ENCODE measurements at places on chromosomes 13 and 19.

DNA sequence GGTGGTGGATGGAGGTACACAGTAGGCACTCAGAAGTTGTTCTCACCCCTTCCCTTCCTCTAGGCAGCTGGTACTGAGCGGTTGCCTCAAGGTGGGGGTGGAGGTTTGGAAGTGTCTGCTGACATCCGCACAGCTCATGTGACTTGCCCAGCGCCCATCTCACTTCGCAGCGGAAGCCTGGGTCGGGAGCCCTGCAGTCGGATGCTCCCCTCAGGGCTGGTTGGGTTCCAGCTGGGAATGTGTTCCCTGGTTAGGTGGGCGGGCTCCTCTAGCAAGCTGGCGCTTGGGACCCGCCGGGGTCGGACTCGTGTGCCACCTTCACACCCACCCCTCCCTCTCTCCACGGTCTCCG, 10.2 kb downstream of the PPP1R37 start:
- no peak for DNase-seq

DNA sequence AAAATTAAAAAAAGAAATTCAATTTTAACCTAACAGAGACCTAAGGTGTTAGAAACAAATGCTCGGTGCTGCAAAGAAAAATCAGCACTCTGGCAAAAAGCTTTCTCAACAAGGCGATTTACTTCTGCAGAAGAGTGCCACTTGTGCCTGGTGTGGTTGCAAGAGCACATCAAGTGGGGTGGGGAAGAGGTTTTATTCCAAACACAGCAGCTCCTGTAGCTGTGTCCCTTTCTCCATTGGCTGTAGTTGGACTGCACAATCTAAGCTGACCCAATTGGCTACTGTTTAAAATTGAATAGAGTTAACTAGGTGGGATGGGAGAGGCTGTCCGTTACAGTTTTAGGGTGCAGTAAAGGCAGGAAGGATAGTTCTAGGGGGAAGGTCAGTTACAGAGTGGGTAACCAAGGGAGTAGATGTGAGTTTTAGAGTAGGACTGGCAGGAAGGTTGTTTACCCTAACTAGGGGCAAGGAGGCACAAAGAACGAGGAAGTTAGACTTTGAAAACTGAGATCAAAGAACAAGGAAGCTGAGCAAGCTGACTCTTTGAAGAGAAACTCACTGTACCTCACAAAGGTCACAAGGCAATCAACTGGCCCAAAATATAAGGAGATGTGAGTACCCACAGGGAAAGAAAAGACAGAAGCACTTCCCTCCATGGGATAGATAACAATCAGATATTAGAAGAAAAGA, 145.7 kb downstream of the LIG4 start:
- DNase-seq: no peak

- DNase-seq: no peak
Observed at GRCh38 chr19:34088292-34088691, 84.0 kb upstream of the LSM14A start.

DNA sequence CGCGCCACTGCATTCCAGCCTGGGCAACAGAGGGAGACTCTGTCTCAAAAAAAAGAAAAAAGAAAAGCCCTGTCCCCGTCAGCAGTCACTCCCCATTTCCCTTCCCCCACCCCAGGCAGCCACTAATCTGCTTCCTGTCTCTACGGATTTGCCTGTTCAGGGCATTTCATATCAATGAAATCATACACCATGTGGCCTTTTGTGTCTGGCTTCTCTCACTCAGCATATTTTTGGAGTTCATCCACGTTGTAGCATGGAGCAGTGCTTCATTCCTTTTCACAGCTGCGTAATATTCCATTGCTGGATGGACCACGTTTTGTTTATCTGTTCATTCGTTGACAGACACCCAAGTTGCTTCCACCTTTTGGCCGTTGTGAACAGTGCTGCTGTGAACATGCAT, 36.1 kb upstream of the KLF2 start:
- DNase-seq: peak; percentile 69

- no peak for DNase-seq
Observed at GRCh38 chr13:24495151-24495729, 17.3 kb downstream of the PARP4 start.

- no peak for DNase-seq
Observed at GRCh38 chr19:40565910-40566495, 10.7 kb upstream of the SHKBP1 start.

- peak; percentile 71 for DNase-seq
Observed at GRCh38 chr13:92354583-92354982, 872.0 kb upstream of the GPC6 start.

DNA sequence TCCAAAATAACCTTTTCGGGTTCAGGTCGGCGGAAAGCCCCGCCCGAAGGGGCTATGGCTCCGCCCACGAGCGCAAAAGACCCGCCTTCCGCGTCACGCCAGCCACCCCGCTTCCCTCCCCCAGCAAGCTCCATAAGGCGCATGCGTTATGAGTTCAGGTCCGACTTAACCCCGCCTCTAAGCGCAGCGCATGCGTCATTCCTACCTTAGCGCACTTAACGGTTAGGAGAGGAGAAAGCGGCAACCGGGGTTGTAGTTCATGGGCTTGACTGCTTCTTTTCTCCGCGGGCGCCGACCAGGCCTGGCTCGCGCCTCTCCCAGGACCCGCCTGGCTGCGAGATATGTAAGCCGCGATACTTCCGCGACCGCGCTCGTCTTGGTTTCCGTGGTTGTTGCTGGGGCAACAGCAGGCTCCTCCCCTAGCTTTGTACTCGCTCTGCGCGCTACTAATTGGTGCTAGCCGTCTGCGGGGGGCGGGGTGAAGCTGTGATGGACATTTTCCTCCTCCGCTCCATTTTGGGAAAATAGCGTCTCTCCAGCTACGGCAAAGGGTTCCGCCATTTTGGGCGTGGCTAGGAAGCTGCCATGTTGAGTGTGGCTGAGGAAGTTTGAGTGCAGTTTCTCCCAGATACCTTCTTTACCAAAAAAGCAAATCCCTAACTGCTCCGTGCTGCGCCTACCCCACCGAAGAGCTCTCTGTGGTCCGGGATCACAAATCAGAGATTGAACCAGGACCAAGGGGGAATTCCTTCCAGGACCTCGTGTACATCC, at the start of gene B9D2:
TSS of gene B9D2 (minus strand) at position 397 of the 771 bp plus-strand sequence. CDS start 630 bp downstream, outside the sequence.
- peak; percentile 97 for DNase-seq

- DNase-seq: peak; percentile 80
Observed at GRCh38 chr19:40609561-40610395, 8.6 kb downstream of the LTBP4 start.

GRCh38 chr19:2060884-2061494, 9.9 kb upstream of the MKNK2 start:
- peak; percentile 71 for DNase-seq

- DNase-seq: peak; percentile 17
Observed at GRCh38 chr13:49357694-49358093, 86.2 kb downstream of the CAB39L start.

DNA sequence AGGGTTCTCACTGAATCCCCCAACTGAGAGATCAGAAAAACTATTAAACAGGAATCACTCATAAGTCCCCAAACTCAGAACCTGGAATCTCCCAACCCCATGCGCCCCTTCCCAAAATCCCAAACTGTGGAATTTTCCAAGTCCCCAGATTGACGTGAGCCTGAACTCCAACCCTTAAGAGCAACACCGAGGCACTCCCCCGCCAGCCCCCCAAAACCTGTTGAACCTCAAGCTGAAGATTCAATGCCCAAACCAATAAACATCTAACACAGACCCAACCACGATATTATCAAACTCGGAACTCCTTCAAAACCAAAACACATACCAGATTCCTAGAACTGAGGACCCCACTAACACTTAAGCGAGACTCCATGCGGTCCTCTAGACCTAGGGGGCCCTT, 599 bp downstream of the IZUMO1 start:
- DNase-seq: no peak

GRCh38 chr13:62250501-62251201, 835.0 kb upstream of the PCDH20 start:
- DNase-seq: no peak

DNA sequence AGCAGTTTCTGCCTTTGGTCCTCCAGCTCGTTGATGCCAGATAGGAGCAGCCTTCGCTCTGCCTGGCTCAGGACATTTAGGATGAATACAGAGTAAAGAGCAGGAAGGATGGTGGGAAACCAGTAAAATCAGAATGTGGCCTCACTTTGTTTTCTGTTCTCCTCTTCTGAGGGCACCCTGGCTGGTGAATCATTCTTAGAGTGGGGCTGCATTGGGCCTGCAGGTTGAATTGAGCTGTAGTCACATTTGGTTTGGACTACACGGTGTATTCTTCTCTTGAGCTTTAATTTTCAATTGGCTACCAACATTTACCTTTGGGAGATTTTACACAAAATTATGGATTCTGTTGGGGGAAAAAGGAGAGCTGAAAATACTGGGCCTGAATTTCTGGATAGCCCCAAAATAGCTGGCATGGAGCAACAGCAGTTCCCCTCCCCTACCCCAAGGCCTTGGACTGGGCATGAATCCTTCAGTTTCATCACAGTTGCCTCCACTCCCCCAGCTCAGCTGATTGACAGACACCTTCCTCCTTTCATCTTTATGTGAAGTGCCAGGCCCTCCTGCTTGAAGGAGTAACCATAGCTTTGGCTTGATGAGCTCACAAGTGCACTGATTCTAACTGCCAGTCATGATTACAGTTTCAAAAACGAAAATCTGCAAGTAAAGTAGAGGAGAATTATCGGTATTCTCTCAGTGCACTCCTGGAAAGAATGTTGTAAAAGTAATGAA, 24.3 kb downstream of the ERCC5 start:
- peak; percentile 40 for DNase-seq

GRCh38 chr13:97239306-97239705, 17.2 kb downstream of the MBNL2 start:
- no peak for DNase-seq

- DNase-seq: no peak
Observed at GRCh38 chr19:51564791-51565190, 6.3 kb upstream of the ZNF175 start.

GRCh38 chr19:2602391-2603181, 99.9 kb downstream of the GNG7 start:
- DNase-seq: peak; percentile 84

DNA sequence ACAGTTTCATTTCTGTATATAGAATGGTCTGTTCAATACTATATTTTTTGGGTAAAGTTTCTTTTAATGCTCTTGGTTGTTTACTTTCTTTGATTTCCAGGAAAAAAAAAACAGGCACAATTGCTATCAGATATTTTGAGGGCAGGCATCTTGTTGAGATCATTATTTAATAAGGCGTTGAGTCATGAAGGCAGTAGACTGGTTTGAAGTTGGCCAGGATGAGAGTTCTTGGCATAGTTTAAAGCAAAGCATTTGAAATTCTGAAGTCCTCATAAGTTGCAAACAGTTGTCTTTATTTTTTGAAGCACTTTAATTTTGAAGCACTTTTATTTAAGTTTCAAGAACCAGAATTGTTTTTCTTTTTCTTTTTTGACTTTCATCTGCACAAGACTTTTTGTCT, 2.6 kb upstream of the ZNF175 start:
- DNase-seq: no peak

DNA sequence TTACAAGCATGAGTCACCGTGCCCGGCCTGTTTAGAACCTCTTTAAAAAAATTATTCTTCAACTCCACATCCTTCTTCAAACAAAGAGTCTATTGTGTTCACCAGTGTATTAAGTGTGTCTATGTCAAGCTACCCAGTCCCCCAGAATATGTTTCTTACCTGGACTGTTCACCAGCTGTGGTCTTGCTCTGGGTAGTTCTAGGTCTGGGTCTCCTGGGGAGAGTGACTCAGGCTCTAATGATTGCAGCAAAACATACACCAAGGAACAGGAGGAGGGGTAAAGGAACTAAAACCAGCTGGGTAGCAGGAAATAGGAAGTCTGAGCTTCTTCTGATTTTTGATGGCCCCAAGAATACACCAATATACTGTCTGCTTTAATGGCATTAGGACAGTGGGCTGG, at the start of gene FPR1:
TSS of gene FPR1 (minus strand) at position 224 of the 400 bp plus-strand sequence. CDS start 4,884 bp downstream, outside the sequence.
- DNase-seq: peak; percentile 92

DNA sequence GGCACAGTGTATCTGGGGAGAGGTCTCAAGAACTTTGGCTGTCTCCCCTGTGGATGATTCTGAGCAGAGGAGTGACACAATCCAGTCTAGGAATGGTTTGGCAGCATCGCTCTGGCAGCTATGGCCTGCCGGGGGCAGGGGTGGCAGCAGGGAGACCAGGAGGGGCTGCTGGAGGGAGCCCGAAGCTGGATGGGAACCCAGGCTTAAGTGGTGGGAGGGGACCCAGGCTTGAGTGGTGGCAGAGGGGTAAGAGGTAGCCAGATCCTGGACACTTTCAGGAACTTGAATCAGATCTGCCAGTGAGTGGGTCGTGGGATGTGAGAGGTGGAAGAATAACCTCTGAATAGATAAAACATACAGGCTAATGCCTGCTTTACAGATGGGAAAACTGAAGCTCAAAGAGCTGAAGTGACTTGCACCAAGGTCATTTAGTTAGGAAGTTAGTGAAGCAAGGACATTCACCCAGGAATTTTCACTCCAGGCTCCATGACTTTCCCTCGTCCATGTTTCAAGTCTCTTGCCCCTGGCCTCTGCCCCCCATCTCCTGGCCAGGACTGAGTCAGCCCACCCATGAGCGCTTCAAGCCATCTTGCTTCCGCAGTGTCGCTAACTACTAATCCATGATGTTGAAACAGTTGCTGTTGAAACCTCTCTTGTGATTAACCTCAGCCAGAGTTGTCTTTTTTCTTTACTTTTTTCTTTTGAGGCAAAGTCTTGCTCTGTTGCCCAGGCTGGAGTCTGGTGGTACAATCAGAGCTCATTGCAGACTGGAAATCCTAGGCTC, 29.9 kb upstream of the C1QTNF9 start:
- peak; percentile 77 for DNase-seq

DNA sequence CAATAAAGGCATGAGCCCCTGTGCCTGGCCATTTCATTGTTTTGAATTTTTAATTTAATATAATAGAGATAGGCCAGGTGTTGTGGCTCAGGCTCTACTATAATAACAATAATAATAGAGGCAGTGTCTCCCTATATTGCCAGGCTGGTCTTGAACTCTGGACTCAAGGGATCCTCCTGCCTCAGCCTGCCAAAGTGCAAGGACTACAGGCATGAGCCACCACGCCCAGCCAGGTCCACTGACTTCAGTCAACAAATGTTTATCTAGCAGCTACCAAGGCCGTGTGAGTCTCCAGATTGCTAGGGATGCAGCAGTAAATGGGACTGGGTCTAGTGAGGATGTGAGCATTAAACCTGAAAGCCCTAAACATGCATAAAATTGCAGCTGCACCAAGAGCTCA, 13.8 kb upstream of the ILF3 start:
- no peak for DNase-seq

GRCh38 chr13:104289400-104289799, 1223.2 kb upstream of the SLC10A2 start:
- no peak for DNase-seq

GRCh38 chr13:100506154-100506553, 82.4 kb downstream of the GGACT start:
- no peak for DNase-seq

DNA sequence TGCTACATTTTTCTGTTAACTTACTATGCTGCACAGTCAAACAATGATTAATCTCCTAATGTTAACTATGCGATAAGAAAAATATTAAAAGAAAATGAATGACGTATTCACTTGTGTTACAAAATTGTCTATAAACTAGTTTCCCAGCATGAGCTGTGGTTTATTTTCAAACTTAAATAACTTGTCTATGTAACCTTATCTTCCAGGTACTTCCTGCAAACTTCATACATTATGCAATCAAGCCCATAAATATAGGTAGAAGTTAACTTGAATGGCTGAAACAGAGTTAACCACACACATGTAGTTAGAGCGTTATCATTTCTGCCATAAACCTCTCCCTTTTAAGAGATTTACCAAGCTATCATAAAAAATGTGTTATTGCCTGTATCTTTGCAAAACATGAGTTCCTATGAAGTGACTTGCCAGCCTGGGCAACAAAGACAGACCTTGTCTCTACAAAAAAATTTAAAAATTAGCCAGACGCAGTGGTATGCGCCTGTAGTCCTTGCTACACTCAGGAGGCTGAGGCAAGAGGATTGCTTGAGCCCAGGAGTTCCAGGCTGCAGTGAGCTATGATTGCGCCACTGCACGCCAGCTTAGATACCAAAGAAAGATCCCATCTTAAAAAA, 17.7 kb upstream of the KLF5 start:
- DNase-seq: peak; percentile 87
